ENCODE measurements at places on chromosomes 11 and 22. TPM values are rescaled to one million over a fixed set of nuclear protein-coding genes. Genes with fewer than 3 reads are reported as not detected.

The CADM1 gene
- total RNA-seq = 19.9 TPM

The SCUBE1 gene
- total RNA-seq = 2.4 TPM

The PLXNB2 gene
- total RNA-seq = 136 TPM

The INPP5J gene
- total RNA-seq = 0.52 TPM

The UBQLN3 gene
- under 0.01 TPM for total RNA-seq

The PIH1D2 gene
- total RNA-seq = 4.6 TPM

The ZNF195 gene
- 14.9 TPM for total RNA-seq

The OR8G1 gene
- total RNA-seq = not detected

The CASP4 gene
- total RNA-seq = 239 TPM

The POU2AF2 gene
- not detected for total RNA-seq

The PHETA2 gene
- 18.2 TPM for total RNA-seq

The BARX2 gene
- not detected for total RNA-seq

Data from epithelial cell of alveolus of lung (primary cell).